ENCODE measurements at places on chromosomes 2 and 18.

DNA sequence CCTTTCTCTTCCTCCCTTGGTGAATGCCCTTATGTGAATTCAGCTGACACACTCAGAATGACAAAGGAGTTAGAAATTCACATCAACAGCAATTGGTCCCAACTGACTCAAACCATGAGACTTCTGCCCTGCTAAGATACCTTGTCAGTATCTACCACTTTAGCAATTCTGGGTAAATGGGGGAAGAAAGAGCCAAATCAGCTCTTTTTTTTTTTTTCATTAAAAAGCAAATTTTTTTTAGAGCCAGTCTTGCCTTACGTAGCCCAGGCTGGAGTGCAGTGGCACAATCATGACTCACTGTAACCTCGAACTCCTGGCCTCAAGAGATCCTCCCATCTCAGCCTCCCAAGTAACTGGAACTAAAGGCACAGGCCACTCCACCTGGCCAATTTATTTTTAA lies 1.7 kb upstream of the PPP4R1 start:
- no peak for DNase-seq

DNA sequence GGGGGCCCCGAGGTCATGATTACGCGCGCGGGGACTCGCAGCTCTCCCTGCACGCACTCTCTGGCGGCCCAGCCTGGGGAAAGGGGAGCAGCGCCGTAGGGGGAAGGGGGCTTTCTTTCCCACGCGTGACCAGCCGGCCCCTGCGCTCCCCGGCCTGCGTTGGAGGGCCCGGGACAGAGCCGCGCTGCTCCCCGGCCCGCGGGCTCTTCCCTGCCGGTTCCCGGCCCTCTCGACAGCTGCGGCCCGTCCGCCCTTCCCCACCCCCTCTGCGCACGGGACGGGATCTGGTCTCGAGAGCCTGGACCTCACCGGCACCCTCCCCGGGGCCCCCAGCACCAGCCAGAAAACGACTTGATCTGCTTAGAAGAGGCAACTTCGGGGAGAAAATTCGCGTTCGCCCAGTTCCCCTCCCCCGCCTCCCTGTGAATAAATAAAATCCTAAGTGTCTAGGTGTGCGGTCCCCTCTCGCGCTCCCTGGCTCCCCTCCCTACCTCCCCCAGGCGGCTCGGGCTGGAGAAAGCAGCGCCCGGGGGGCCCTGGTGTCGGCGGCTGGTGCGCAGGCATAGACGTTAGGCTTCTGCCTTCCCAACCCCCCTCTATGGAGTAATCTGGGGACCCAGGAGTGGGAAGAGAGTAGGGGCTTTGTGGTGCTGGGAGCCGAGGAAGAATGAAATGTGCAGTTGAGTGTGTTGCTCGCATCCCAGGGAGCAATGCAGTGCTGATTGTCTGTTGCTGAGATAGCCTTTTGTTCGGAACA lies 803 bp upstream of the FIGN start:
- DNase-seq = no peak

DNA sequence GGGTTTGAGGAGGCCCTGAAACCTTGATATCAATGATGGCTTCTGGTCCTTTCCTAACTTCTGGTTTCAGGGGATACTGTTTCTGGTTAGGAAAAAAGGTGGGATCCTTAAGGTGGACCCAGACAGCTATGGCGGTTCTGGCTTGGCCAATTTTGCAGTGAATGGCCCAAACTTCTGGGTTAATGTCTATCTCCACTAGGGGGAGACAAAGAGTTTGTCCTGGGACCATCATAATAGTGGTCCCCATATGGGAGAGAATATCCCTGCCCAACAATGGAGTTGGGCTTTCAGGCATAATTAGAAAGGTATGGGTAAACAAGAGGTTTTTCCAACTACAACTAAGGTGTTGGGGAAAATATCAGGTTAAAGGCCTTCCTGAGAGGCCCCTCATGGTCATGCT lies 273.5 kb downstream of the CALCRL start:
- DNase-seq = no peak

DNA sequence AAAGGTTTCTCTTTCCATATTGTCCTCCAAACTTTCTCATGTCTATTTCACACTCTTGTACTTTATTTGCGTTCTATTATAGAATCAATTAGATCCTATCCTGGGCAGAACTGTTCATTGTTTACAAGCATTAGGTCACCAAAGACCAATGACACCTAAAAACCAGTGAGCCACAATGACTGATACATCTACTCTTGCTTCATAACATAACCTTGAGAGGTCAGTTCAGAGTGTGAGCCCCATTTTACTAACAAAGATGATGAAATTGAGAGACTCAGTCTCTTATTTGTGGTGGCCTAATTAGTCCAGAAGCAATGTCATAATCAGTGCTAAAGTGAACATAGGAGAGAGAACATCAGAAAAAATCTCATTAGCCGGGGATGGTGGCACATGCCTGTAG lies 248.9 kb upstream of the RBBP8 start:
- DNase-seq = no peak

GRCh38 chr2:122780251-122780650 lies 1024.8 kb downstream of the TSN start:
- DNase-seq = no peak

- DNase-seq = no peak
Observed at GRCh38 chr2:239380831-239381708, 19.8 kb downstream of the HDAC4 start.
